ENCODE measurements at places on chromosomes 1 and 21.
A peak's percentile ranks its signal among the peaks of the same experiment; 100 is the strongest.

- no peak for DNase-seq
Observed at GRCh38 chr1:245867738-245868137, 639.3 kb downstream of the SMYD3 start.

- no peak for DNase-seq
Observed at GRCh38 chr1:192005976-192006375, 152.3 kb upstream of the RGS18 start.

DNA sequence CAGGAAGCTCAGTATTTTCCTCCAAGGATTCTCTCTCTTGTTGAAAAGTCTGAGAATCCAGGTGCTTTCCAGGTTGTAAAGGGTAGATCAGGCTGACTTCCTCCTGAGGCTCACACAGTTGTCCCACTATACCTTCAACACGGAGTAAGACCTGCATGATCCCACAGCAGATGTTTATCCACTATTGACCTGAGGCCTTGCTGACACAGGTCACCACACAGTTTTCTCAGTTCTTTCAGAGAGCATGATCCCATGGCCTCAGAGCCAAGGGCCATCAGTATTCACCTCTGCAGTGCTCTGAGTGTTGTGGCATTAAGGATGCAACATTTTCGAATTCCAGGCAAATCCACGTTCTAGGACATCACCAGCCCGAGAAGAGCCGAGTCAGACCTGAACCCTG is 60.5 kb upstream of the ABCD3 start:
- no peak for DNase-seq

- no peak for DNase-seq
Observed at GRCh38 chr1:241453732-241454131, 65.8 kb downstream of the FH start.

DNA sequence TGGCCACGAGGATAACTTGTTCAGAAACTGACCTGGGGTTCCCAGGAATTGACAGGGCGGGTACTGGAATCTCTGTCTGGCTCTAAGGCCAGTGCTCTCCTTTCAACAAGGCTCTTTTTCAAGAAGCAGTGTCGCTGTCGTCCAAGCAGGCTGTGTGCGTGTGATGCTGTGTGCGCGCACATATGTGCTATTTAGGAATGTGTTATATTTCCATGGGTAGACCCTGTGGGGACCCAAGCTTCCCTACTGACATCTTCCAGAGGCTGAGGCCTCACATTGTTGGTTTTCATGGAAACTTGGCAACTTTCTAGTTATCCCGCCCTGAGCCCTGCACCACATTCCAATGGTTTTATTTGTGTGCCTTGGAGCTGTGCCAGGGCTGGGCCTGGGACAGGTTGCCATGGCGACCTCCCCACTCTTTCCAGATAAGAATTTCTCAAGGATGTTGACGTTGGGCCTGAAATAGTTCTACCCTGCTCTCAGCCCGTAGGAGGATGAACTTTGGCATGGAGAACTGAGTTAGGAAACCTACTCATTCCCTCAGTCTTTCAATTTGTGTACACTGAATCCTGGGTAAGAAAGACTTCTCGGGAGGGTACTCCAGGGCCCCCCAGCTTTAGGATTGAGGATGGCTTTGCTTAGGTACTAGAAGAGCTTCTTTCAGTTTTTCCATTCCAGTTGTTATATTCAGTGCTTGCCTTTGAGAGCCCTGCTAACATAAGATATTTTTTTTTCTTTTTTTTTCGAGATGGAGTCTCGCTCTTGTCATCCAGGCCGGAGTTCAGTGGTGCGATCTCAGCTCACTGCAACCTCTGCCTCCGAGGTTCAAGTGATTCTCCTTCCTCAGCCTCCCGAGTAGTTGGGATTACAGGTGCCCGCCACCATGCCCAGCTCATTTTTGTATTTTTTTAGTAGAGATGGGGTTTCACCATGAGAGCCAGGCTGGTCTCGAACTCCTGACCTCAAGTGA is 38.8 kb upstream of the SRSF10 start:
- DNase-seq, result no peak

- DNase-seq, result no peak
Observed at GRCh38 chr1:22309572-22309971, 142.1 kb upstream of the ZBTB40 start.

GRCh38 chr1:110634455-110635311 is 28.5 kb upstream of the KCNA2 start:
- peak; percentile 61 for DNase-seq

DNA sequence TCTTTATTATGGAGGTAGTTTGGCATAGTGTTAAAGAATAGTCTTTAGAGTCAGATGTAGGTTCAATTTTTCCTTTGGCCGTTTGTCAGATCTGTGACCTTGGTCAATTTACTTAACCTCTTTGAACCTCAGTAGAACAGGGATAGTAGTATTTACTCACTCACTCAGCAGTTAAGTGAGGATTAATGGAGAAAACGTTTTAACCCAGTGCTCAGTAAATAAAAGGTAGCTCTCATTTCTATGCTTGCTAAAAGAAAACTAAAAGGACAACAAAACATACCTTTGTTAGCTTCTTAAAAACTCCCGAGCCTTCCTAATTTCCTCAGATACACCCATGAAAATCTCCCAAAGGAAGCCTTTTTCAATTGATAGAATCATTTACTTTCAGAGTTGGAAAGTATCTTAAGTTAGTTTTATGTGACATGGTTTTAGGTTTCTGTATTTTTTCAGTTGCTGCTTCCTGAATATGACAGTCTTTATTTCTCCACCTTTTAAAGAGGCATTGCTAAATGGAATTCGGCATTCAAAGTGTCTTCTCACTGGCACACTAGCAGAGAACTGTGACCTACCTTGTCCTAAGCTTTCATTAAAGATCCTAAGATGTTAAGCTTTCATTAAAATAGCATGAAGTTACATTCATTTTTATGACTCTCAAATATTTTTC is 7.8 kb downstream of the ABCD3 start:
- DNase-seq, result no peak

- DNase-seq, result peak; percentile 51
Observed at GRCh38 chr1:39205102-39205780, 746 bp downstream of the MACF1 start.

DNA sequence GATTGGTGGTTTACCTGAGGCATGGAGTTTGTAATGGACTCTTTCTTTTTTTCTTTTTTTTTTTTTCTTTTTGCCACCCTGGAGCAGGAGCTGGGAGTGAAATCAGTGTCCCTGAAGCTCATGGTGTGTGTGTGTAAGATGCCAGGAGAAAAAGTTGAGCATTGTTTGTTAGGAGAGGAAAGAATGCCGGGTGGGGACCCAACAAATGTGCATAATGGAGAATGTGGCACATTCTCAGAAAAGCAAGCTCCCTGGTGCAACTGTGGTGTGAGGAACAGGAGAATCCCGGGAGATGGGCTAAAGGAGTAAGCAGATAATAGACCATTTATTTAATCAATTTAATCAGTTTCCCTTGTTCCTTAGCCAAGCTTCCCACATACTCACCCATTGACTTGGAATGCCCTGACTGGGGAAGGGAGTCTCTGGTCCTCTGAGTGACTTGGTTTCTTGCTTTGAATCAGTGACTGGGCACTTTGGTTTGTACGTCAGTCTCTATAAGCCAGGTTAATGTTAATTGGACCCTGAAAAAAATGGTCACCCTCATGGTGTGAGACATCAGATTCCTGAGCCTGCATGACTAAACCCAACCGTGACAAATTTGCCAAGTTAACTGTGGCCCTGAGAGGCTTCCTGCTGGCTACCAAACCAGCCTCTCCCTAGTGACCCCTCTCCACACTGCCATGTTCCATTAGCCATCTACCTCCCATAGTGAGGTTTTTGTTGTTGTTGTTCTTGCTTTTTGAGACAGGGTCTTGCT is 43.9 kb upstream of the ITPKB start:
- DNase-seq, result no peak

DNA sequence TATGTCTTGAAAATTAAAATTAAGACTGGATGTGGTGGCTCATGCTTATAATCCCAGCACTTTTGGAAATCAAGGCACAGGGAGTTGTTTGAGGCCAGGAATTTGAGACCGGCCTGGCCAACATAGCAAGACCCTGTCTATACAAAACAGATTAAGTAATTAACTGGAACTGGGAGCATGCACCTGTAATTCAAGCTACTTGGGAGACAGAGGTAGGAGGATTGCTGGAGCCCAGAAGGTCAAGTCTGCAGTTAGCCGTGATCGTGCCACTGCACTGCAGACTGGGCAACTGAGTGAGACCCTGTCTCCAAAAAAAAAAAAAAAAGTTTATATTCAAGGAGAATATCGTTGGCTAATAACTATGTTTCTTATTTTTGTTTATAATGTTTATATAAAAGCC is 139.2 kb downstream of the USP25 start:
- no peak for DNase-seq

DNA sequence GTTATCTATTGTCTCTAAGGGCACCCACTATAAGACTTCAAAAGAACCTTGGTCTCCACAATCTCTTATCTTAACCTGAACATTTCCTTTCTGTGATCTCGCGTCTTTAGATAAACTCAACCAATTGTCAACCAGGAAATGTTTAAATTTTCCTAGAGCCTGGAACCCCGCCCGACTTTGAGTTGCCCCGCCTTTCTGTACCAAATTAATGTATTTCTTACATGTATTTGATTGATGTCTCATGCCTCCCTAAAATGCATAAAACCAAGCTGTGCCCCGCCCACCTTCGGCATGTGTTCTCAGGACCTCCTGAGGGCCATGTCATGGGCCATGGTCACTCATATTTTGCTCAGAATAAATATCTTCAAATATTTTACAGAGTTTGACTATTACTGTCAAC is 5.9 kb upstream of the CXADR start:
- DNase-seq, result no peak

DNA sequence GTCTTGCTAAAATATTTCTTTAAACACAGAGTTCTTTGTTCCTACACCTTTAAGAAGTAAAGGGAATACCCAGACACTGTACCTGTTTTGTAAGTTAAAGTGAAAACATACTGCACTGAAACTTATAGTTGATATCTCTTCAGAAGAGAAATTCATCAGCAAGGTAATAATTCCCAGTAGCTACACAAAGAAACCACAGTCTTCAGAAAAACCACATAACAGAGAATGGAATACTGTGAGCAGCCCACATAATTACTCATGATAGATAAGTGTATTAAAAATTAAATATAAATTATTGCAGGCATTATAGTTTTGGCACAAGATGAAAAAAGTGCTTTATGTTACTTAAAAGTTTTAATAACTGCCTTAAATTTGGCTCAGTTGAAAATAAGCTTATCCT is 276.6 kb downstream of the SETD4 start:
- DNase-seq, result no peak

GRCh38 chr1:35929730-35930592 is 944 bp upstream of the AGO3 start:
- no peak for DNase-seq

GRCh38 chr1:92029241-92029922 is 403 bp upstream of the EPHX4 start:
- DNase-seq, result no peak

All from stimulated activated CD8-positive, alpha-beta memory T cell treated with anti-CD3 and anti-CD28 coated beads, Interleukin-7, amount 100 ng/mL, for 48 hours (primary cell).